Stimulated activated CD4-positive, alpha-beta T cell treated with anti-CD3 and anti-CD28 coated beads, Interleukin-12 subunit alpha, Interleukin-12 subunit beta, amount 100 ng/mL, for 24 hours (primary cell): ENCODE measurements at places on chromosomes 2 and 18.

DNA sequence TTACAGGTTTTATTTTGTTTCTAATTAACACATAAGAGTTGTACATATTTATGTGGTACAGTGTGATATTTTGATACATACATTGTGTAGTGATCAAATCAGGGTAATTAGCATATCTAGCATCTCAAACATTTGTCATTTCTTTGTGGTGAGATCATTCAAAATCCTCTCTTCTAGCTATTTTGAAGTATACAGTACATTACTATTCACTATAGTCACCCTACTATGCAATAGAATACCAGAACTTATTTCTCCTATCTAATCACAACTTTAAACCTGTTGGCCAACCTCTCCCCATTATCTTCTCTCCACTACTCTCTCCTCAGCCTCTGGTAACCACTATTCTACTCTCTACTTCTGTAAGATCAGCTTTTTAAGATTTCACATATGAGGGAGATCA is 325.8 kb downstream of the CYP26B1 start:
- DNase-seq: no peak

DNA sequence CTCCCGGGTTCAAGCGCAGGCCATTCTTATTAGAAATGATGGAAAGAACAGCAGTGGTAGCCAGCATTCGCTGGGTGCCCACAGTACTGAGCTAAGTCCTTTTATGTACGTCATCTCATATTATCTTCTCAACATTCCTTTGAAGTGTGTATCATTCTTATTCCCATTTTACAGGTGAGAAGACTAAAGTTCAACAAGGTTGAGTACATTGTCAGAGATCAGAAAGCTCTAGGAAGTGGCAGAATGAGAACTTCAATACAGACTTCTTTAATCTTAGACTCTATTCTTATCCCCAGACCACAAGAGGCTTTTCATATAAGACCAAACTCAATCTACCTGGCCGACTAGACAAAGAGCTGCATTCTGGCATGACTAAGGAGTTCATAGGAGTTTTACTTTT is 86.7 kb downstream of the NPAS2 start:
- no peak for DNase-seq

- no peak for DNase-seq
These were observed 1377.4 kb upstream of the ACVR2A start for GRCh38 chr2:146467425-146467824.

GRCh38 chr18:48459016-48459415 is 49.8 kb upstream of the ZBTB7C start:
- DNase-seq: no peak

- no peak for DNase-seq
These were observed 54.8 kb downstream of the SYT4 start for GRCh38 chr18:43222501-43222900.
